Activated T-cell treated with anti-CD3 and anti-CD28 coated beads, Interleukin-2, amount 50 U/mL, for 24 hours (primary cell): ENCODE measurements at places on chromosomes 16 and 17.

GRCh38 chr16:4612474-4612931 lies 2.2 kb downstream of the UBALD1 start:
- no peak for DNase-seq

GRCh38 chr16:84258266-84258665 lies 18.5 kb upstream of the KCNG4 start:
- no peak for DNase-seq

DNA sequence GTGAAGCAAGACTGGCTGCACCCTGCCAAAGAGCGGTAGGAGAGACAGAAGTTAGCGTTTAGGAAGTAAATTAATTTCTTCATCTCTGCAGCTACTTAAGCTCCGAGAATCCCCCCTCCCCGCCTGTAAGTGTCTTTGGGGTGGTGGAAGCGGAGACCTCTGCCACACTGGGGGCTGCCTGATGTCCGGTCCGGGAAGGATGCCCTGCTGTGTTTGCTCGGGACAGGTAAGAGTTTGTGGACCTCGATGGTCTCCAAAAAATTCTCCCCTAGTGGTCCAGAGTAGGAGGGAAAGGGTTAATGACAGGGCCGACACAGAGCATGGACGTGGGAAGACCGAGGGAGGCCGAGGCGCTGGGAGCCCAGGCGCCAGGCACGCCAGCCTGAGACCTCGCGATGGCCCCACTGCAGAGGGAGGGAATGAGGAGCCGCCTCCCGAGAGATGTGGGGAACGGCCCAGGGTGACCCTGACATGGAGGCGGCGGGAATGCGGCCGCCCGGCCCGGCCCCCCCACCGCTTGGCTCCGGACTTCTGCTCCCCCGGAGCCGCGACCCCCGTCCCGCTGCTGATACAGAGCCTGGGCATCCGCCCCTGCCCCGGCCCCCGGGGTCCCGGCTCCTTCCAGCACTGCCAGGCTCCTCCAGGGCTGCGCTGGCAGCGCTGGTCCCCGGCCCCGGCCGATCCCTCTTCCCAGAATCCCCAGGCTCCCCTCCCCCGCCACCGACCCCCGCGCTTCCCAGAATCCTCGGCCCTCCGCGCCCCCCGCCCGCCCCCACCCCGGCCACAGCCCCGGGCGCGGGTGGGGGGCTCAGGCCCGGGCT lies 680 bp downstream of the ZNF629 start:
- peak; percentile 51 for DNase-seq

- DNase-seq: peak; percentile 91
These were observed at the start of gene RUSF1 for GRCh38 chr16:31507929-31508705. Gene RUSF1, minus strand, starts transcription at chr16:31508391. Its CDS starts 18 bp downstream, at chr16:31508373.

- DNase-seq: no peak
These were observed 64.8 kb upstream of the DOC2B start for GRCh38 chr17:246226-246625.

- DNase-seq: no peak
These were observed 11.3 kb upstream of the CYTH1 start for GRCh38 chr17:78793415-78793814.

DNA sequence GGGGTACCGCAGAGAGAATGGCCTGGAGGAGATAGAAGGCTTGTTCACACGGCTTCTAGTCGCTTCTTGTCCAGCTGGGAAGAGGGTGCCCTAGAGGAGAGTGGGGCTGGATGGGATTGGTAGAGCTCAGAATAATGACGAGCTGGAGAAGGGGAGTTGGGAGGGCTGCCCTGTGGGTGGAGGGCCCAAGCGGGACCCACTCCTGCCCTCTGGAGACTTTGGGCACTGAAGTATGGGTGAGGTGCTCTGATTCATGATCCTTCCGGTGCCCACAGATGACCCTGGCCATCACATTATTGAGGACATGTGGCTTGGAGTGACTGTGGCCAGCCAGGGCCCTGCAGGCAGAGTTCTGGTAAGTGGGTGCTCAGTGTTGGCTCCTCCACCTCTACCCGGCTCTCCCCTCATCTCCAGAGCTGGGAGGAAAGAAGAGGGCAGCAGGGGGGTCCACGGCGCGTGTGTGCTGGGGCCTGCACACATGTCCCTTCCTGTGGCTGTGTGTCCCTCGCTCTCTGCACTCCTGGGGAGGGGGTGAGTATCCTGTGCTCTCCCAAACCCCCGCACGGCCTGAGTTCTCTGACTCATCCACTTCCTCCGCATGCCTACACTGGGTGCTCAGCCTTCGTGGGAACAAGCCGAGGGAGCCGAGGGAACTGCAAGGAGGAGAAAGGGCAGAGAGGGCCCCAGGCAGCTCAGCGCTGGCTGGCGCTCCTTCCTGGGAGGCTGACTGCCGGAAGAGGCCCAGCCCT lies 8.5 kb downstream of the ITGA3 start:
- DNase-seq: no peak

DNA sequence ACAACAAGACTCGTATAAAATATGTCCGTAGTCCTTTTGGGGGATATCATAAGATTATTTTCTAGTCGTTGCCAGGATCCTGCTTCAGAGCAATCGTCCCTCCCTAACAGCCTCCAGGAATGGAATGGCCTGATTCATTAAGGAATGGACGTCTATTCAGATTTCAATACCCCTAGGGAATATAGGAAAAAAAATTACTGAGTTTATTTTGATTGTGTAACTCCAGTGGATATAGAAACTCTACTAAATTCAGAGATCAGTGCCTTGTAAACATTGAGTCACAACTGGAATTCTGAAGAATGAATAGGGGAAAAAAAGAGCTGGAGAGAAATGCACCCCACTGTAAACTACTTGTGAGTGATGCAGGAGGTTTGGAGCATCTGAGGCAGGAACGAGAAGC lies 1171.5 kb upstream of the GOT2 start:
- no peak for DNase-seq

GRCh38 chr17:27630607-27631410 lies at the start of gene LGALS9:
Gene LGALS9, plus strand, starts transcription at chr17:27631188. Its CDS starts 78 bp downstream, at chr17:27631266.
- DNase-seq: peak; percentile 54

GRCh38 chr16:52568983-52569690 lies 22.2 kb upstream of the TOX3 start:
- no peak for DNase-seq

DNA sequence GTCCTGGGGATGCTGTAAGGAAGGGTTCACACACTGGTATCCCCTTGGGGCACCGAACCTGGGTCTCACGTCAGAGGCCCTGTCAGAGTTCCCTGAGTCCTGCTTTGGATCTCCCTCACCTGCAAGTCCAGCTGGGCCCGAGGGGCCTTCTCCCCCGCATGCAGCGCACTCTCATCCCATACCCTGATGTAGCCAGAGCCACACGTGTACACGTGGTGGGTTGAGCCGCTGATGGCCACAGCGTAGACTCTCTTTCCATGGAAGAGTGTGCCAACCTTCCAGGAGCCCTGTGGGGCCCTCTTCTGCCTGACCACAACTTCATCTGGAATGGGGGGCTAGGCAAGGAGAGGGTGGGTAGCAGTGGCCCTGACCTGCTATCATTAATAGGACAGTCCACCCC lies 9.9 kb downstream of the TLE7 start:
- DNase-seq: no peak

DNA sequence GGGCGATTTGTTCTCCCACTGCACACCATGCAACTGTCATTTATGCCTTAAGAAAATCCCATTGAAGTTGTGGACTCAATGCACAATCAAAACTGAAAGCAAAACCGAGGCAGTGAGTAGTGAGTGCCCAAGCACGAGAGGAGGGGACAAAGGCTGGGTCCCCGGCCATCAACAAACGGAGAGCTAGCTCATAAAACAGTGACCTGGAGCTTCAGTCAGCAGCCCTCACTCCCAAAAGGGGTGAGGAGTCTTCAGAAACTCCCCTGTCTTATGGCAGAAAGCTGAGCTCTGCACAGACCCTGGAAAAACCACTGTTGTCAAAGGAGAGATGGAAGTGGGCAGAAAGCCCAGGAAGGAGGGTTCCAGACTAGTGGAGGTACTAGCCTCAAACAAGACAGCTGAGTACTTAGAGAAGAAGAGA lies 96.9 kb downstream of the ADCY9 start:
- DNase-seq: no peak

GRCh38 chr16:51500306-51500705 lies 349.2 kb upstream of the SALL1 start:
- no peak for DNase-seq

- no peak for DNase-seq
These were observed 43.1 kb upstream of the MYH10 start for GRCh38 chr17:8673612-8674011.

DNA sequence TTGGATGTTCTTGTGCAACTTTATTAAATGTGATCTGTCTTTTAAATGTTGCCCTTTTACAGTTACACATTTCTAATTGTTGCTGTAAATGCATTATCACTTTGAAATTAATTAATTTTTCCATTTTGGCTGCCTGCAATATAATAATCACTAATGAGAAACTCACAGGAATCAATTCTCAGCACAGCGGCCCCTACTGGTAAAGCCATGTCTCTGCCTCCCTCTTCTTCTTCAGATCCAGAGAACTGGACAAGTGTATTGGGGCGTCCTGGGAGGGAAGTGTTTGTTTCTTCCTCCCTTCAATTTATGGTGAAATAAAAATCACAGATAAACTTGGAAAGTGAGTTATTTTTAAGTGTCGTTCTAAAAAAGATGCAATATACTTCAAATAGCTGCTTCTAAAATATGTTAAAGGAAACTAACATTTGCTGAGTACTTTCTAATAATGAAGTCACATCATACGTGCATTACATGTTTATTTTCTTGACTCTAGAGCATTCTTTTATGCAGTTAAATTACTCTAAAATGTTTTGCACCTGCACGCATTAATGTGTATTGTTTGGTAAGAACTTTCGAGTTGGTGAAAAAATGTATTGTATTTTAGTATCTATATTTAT lies 338.0 kb downstream of the WWOX start:
- peak; percentile 33 for DNase-seq
